PC-9 (cell line): ENCODE measurements at places on chromosomes 4 and X.

GRCh38 chr4:67744561-67745283, 9.5 kb downstream of the GNRHR start:
- DNase-seq, result no peak

DNA sequence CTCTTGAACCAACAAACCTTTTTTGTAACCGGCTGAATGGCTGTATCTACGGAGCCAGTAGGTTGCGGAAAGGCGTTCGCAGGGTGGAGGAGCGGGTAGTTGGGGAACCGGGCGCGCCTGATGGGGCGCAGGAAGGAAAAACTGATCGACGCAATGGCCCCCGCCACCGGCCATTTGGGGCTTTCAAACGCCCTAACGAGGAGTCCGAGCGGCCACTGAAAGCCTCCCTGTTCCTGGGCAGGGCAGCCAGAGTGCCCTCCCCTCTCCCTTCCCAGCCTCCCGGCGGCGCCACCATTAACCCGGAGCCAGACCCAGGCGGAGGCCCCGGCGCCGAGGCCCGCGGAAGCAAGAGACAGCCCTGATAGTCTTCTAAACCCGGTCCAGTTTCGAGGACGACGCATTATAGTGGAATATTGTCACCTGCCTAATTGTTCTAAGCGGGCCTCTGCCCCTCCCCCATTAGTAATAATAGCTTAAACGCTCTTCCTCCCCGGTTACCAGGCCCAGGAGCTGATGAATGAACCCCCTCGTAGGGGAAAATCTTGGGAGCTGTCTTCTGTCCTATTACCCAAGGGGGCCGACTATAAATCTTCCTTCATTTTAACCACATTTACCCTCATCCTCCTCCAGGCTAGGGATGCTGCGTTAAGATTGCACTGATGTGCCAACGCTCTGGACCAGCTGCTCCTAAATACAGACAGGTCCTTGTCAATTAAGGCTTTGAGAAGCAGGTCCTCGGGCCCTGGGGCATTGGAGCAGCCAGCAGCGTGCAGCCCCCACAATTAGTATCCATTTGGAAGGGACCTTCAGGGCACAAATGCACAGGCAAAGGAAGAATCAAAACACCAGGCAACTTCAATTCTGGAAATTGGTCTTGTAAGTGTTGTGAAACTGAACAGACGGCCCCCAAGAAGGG, 61.6 kb upstream of the TMEM33 start:
- DNase-seq, result no peak

DNA sequence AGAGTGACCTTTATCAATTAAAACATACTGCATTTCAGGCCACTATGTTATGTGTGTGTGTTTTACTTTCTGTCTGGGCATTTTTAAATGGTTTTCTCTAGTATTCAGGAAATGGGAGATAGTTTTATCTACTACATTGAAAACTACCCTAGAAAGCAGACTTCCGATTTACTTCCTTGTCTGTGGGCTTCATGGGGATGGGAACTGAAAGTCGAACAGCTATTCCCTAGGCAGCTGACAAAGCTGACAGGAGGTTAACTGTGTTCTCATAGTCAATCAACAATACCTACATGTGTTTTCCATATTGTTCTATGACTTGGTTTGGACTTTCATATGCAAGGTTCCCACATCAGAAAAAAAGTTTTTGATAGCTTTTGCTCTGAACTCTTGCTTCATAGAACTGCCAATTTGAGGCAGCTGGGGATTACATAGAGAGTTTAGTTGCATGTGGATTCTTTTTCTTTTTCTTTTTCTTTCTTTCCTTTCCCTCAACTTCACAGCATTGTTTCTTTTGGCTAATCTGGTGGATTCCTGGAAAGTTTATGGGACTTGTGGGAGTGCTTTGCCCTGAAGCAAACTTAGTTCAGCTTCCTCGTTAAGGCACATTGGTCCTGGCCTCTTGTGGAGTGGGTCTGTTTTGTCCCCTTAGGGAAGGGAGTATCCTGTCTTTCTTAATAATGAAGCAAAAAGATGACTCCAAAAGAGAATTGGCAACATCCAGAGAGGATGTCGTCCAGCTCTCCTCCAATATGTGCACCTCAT, 327.1 kb upstream of the GIMD1 start:
- DNase-seq, result no peak

DNA sequence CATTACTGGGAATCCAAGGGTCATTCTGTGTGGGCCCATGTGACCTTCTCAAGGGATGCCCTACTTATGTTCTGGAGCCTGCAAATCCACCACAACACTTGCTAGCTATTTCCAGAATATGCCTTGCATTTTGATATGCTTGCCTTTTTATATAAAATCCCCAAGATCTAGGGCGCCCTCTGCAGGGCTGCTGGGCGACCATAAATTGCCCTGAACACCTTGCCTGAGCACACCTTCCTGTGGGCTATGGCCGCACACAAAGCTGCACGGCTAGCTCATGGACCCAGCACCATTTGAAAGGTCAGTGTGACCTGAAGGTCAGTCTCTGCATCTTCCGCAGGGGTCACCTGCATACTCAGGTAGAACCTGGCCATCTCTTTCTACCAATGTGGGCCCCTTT, 311.7 kb downstream of the NLGN4X start:
- no peak for DNase-seq

- no peak for DNase-seq
Observed at GRCh38 chrX:74800062-74800461, 125.2 kb downstream of the NEXMIF start.

GRCh38 chr4:133058701-133059100, 90.4 kb upstream of the PCDH10 start:
- no peak for DNase-seq

- DNase-seq, result no peak
Observed at GRCh38 chr4:2365054-2365912, 53.2 kb downstream of the ZFYVE28 start.

- no peak for DNase-seq
Observed at GRCh38 chr4:155674669-155675071, 8.0 kb downstream of the GUCY1A1 start.

- DNase-seq, result no peak
Observed at GRCh38 chr4:71907782-71908181, 123.9 kb upstream of the GC start.

GRCh38 chr4:152290366-152290921, 245.4 kb downstream of the FBXW7 start:
- DNase-seq, result no peak

DNA sequence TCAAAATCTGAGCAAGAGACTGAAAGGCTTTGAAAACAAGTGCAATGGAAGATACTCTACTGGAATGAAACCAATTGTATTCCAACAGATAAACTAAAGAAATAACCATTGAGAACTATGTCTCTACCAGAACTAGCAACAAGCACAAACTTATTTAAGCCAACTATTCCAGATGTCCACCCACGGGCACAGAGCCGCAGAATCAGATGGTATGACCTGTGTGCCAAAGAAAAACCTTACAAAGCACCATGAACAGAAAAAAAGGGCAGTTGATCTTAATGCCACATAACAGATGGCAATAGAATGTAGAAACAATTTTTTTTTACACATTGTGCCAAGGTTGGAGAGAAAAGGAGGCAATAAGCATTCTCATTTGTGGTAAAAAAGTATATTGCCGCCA, 269.3 kb upstream of the ADGRL3 start:
- DNase-seq, result no peak

- DNase-seq, result no peak
Observed at GRCh38 chrX:122833230-122833629, 350.8 kb upstream of the GRIA3 start.

DNA sequence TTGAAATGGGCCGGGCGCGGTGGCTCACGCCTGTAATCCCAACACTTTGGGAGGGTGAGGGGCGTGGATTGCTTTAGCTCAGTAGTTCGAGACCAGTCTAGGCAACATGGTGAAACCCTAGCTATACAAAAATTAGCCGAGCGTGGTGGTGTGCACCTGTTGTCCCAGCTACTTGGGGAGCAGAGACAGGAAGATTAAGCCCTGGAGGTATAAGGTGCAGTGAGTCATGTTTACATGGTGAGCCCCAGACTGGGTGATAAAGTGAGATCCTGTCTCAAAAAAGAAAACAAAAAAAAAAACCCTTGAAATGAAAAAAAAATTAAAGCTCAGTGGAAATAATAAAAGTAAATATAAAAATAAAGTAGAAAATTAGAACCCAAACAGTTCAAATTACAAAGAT, 6.9 kb upstream of the XAGE2 start:
- no peak for DNase-seq

DNA sequence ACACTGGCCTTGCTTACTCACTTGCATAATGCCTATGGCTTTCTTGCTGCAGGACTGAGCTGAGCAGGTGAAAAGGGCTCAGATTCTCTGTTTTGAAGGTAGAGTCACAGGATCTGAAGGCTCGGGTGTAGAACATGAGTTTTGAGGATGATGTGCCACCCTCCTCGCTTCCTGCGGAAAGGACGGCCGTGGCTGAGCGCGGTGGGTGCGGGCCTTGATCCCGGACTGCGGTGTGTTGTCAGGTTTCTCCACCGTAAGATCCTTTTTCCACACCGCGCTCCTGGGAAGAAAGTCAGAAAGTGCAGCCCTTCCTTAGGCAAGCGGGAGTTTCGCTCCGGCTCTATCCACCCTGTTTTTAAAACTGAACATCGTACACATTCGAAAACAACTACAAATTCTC, 36.2 kb downstream of the ZFP42 start:
- no peak for DNase-seq

DNA sequence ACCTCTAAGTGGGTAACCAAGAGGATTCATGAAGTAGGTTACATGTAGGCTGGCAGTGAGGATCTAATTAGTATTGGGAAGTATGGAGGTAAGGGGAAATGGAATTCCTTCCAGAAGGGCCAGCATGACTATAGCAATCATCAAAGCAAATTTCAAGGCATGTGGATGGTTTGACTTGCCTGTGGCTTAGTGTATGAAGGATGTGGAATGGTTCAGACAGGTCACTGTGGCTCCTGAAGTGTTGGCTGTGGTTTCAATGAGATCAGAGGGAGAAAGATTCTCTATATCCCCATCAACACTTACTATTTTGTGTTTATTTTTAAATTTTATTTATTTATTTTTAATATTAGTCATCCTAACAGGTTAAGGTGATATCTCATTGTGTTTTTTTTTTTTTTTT, 121.6 kb upstream of the TBC1D9 start:
- no peak for DNase-seq

DNA sequence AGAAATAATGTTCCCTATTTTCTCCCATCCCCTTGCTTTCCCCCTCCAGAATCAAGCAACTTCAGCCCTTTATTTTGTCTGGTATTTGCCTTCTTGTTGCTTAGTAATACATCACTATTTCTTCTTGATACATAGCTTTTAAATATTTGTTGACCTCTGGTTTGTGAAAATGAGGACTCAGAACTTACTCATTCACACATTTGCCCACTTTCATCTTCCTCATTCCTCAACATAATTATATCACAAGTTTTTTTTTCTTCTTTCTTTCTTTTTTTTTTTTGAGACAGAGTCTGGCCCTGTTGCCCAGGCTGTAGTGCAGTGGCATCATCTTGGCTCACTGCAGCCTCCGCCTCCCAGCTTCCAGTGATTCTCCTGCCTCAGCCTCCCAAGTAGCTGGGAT, 28.9 kb upstream of the NDUFC1 start:
- DNase-seq, result no peak

DNA sequence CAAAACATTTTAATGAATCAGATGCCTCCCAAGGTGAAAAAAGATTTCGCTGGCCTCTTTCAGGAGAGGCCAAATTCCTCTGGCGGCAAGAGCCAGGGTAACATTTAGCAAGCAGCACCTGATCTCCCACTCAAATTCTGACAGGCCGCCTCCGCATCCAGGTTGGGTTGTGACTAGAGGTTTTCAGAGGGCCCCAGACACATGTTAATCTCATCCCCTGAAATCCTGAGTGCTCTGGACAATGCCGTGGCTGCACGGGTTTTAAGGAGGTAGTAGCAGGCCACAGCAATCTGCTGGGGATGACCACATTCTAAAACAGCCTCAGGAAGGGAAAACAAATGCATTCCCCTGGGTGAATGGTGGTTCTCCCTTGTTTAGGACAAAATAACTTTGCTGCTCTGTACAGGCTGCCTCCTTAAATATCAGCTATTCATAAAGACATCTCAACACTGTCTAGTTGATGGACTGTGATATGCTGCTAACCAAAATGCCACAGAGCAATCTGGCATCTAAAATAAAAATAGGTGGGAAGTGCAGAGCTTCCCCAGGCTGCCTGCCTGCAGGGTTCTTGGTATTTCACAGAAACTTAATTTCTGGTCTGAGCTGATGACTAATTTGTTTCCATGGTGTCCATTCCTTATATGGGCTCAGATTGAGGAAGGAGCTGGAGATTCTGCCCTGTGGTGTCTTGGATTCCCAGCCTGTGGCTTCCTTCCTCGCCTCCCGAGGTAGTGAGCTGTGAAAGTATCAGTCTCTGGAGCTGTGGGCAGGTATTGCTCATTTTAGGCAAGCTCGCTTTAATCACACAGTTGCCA, 202.0 kb downstream of the DCLK2 start:
- peak; percentile 31 for DNase-seq

- no peak for DNase-seq
Observed at GRCh38 chr4:132395561-132395960, 753.5 kb upstream of the PCDH10 start.

GRCh38 chrX:70485466-70485865, 40.8 kb downstream of the DLG3 start:
- DNase-seq, result peak; percentile 38

DNA sequence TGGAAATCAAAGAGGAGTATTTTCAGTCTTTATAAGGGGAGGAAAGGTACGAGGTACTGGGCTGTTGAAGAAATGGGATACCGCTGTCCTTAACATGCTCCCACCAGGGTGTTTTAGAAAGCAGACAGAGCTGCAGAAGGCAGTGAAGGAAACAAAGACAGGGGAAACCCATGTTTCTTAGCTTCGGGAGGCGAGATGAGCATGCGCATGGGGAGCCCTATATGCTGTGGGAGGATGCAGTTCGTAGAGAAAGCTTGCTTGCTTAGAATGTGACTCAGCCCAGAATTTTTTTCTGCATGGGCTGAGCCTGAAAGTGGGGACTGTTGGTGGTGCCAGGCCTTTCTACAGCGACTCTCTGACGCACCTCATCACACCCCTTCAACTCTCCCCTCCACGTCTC, 28.8 kb upstream of the SCOC start:
- no peak for DNase-seq

- DNase-seq, result peak; percentile 50
Observed at GRCh38 chr4:185811509-185812364, at the start of gene SORBS2. SORBS2 (minus strand) TSS chr4:185812194; CDS start chr4:185690571, 121,623 bp downstream.

DNA sequence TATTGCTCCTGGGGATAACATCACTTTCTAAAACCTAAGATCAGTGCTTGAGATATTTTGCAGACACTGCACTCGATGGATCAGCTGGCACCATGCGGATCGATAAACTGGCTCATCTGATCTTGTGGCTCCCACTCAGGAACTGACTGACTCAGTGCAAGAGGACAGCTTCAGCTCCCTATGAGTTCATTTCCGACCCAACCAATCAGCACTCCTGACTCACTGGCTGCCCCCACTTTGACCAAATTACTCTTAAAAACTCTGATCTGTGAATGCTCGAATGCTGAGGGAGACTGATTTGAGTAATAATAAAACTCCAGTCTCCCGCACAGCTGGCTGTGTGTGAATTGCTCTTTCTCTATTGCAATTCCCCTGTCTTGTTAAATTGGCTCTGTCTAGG, 110.1 kb downstream of the ANAPC4 start:
- no peak for DNase-seq

DNA sequence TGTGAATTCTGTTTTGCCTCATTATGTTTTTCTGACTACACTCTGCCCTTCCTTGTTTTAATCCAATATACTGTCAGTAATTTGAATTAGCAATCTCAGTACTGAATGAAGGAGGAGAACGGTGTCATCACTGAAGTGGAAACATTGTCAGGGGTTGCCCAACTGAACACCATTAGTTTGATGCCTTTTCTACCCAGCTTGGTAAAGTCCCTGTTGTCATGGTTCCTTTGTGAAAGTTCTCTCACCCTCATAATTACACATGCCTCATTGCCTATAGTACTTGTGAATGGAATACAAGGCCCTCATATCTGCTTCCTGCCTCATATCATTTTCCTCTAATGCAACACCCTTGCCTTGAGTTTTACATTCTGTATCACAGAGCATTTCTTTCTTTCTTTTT, 76.9 kb downstream of the RRAGB start:
- DNase-seq, result no peak
